ENCODE measurements at places on chromosomes 16 and 17.

- no peak for DNase-seq
Observed at GRCh38 chr17:45976755-45977505, 22.1 kb upstream of the STH start.

DNA sequence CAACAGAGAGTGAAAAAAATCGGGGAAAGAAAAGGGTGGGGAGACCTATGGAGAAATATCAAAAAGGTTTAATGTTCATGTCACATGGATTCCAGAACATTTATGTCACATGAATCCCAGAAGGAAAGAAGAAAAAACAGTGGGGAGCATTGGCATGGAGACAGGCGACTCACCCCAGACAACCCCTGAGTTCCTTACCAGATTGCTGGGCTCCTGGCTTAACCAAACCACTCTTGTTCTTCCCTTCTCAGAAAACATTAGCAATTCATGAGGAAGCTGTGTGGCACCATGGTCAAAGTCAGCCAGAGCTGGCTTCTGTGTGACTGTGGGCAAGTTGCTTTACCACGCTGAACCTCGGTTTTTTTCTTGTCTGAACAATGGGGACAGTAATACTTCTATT lies 49.6 kb upstream of the CLEC19A start:
- no peak for DNase-seq

- DNase-seq, result no peak
Observed at GRCh38 chr16:72050769-72051464, 3.4 kb upstream of the HP start.

GRCh38 chr17:74740173-74740572 lies 3.1 kb downstream of the RAB37 start:
- DNase-seq, result no peak

All from cortex of kidney (tissue), 1 donor.